CD4-positive, alpha-beta T cell treated with Interleukin-4 for 1 hour (primary cell): ENCODE measurements at places on chromosomes 6 and 20.

- no peak for DNase-seq
These were observed 125.7 kb upstream of the BTBD3 start for GRCh38 chr20:11791835-11792567.

DNA sequence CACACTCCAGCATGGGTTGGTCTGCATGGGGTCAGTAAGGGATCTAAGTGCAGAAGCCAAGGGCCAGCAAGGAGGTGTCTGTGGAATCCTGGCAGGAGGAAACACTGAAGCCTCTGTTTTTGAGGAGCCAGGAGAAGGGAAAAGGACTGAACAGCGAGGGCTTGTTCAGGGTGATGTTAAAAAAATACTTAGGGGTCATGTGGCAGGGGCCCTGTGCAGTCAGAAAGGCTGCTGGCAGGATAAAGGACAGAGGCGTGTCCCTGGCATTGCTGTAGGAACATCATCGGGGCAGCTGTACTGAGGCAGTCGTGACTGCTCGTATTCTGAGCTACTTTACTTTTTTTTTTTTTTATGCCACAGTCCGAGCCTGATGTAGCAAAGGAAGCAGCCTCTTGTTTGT, 127.1 kb upstream of the ZFP64 start:
- no peak for DNase-seq

DNA sequence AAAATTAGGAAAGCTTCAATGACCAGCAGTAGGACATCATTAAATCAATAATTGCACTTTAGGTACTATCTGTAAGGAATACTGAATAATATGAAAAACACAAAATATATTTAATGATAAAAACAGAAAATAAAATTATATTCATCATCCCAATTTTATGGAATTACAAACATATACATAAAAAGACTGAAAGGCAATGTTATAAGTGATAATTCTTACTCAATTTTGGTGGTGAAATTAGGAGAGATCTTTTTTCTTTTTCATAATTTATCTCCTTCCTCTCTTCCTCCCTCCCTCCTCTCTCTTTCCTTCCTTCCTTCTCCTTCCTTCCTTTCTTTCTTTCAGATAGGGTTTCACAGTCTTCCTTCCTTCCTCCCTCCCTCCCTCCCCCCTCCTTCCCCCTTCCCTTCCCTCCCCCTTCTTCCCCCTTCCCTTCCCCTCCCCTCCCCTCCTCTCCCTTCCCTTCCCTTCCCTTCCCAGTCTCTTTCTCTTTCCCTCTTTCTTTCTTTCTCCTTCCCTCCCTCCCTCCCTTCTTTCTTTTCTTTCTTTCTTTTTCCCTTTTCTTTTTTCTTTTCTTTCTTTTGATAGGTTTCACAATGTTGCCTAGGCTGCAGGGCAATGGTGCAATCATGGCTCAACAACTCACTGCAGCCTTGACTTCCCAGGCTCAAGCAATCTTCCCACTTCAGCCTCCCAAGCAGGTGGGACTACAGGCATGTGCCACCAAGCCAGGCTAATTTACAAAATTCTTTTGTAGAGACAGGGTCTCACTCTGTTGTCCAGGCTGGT, 36.8 kb downstream of the RSPH3 start:
- no peak for DNase-seq

DNA sequence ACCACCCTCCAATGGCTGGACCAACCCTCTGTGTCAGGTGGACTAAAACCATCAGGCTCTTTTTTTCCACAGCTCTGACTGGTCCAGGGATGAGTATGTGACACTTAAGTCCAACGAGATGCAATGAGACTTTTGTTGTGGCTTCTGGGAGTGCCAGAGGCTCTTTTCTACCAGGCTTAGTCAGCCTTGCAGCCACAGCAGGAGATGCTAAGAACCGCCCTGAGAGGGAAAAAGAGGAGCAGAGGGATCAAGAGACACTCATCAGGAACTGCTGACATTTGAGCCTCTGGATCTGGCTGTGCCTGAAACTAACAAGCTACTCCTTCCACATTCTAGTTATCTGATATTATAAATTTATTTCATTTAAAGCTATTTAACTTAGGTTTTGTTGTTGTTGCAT, 270.9 kb upstream of the SULF2 start:
- no peak for DNase-seq

DNA sequence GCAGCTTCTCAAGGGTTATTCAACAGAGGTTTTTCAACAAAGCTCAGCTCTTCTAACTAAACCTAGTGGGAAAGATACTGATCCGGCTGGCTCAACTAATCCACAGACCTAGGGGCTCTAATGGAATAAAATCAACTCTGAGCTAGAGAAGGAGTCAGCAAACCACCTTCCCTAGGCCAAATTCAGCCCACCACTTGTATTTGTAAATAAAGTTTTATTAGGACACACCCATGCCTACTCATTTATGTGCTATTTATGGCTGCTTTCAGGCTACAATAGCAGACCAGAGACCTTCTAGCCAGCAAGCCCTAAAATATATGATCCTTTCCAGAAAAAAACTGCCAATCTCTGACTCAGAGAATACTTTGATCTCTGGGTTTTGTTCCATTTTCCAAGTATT, 6.0 kb upstream of the RAB22A start:
- DNase-seq = no peak
